ENCODE measurements at places on chromosomes 5 and 9.

DNA sequence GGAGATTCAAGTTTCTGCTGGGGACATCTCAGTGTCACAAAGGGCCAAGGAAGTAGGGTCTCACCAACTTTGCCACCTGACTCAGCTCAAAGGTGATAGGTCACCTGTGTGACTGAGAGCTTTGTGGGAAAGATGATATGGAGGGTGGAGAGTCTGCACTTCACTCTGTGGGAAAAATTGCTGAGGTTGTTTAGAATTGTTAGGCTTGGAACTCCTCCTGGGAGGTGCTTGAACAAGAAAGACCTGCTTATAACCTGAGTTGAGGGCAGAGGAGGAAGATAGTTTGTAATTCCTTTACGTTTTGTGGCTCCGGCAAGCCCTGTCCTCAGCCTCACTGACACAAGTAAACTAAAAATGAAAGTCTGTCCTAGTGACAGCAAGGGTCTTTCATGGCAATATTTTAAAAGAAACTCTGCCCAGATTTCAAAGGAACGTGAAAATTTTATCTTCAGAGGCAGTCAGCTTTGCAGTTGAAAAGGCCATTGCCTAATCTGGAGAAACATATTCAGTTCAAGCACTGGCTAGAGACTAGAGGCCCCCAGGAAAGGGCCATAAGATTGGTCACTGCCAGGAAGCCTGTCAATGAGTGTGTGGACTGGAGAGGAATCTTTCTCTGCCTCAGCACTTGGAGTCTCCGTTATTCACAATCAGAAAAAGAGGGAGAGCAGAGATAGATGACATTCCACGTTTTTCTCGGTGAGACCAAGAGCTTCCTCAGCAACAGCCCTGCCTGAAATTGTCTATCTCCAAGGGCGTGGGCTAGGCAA, 23.2 kb downstream of the PCDHAC2 start:
- no peaks in the 10 kb centered on the region for H3K36me3 ChIP-seq
- peak overlapping the region; percentile 6 for H3K27ac ChIP-seq
- no peaks in the 10 kb centered on the region for H3K27me3 ChIP-seq
- peaks cover 37% of the 10 kb centered on the region for H3K4me1 ChIP-seq

- H3K4me1 ChIP-seq = peaks cover 5% of the 10 kb centered on the region
- DNase-seq = no peak
- peaks cover 56% of the 10 kb centered on the region for H3K36me3 ChIP-seq
- H3K27me3 ChIP-seq = peaks cover 36% of the 10 kb centered on the region
- H3K4me3 ChIP-seq = no peak overlapping the region
Measured at GRCh38 chr5:178572617-178573016, 17.6 kb downstream of the COL23A1 start.

- H3K27me3 ChIP-seq = no peaks in the 10 kb centered on the region
- H3K4me3 ChIP-seq = no peak overlapping the region
- peaks cover 4% of the 10 kb centered on the region for H3K4me1 ChIP-seq
- no peaks in the 10 kb centered on the region for H3K36me3 ChIP-seq
- no peak overlapping the region for H3K27ac ChIP-seq
Measured at GRCh38 chr9:71830153-71830552, 61.8 kb upstream of the CEMIP2 start.

DNA sequence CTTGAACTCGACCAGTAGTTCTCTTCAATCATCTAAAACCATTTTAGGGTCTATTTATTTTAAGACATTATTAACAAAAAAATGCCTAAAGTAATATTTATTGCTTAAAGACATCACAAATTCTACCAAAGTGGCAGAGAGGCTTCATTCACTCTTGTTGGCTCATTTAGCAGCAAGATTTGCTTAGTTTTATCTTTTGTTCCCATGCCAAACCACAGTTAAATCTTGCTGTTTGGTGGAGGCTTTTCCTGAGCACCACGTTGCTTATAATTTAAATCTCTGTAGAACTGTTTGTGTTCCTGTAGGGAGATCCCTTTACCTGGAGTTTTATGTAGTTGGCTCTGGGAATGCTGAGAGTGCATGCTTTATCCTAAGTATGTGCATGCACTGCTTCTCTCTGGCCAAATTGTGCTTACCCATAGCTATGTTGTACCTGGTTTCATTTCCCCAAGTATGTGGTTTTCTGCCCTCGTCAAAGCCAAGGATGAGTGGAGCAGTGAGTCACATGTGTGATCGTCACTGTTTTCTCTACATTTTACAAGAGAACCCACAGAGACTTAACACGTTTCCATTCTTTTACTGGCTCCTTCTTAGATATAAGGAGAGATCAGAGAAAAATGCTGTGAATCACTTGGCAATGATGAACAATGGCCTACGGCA, 42.1 kb upstream of the MAST4 start:
- peaks cover 4% of the 10 kb centered on the region for H3K36me3 ChIP-seq
- H3K27ac ChIP-seq = no peak overlapping the region
- DNase-seq = no peak
- no peak overlapping the region for H3K4me3 ChIP-seq

DNA sequence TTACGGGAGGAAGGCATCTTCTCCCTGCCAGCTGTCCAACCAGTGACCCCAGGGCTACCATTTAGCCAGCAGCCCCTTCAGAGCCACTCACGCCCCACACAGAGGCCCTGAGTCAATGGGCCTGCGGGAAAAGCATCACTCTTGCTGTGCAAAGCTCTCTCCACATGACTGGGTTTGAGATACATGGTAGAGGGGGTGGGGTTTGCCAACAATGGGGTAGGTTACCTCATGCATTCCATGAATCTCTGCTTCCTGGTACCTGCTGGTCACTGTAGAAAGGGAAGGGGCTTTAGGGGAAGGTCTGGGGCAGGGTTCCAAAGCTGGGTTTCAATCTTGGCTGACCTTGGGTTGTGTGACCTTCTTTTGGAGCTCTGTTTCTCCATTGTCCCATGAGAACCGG, 22.9 kb upstream of the TTLL11 start:
- peaks cover 30% of the 10 kb centered on the region for H3K27me3 ChIP-seq
- H3K4me3 ChIP-seq = no peak overlapping the region
- no peaks in the 10 kb centered on the region for H3K4me1 ChIP-seq
- no peak for DNase-seq
- no peak overlapping the region for H3K27ac ChIP-seq

DNA sequence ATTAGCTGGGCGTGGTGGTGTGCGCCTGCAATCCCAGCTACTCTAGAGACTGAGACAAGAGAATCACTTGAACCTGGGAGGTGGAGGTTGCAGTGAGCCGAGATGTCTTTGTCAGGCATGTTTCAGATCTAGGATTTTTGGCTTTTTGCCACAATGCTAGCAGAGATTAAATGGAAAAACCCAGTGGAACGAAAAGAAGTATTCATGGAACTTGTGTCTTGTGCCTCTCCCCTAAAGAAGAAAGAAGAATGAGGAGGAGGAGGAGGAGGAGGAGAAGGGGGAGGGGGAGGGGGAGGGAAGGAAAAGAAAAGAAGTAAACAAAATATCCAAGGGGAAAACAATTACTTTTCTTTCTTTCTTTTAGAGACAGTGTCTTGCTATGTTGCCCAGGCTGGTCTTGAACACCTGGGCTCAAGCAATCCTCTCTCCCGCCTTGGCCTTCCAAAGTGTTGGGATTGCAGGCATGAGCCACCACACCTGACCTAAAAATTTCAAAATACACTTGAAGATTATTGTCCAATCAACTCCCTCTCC, 106.0 kb downstream of the ARRDC3 start:
- no peak overlapping the region for H3K27ac ChIP-seq
- H3K4me3 ChIP-seq = no peak overlapping the region
- H3K4me1 ChIP-seq = peaks cover 27% of the 10 kb centered on the region
- no peaks in the 10 kb centered on the region for H3K36me3 ChIP-seq

DNA sequence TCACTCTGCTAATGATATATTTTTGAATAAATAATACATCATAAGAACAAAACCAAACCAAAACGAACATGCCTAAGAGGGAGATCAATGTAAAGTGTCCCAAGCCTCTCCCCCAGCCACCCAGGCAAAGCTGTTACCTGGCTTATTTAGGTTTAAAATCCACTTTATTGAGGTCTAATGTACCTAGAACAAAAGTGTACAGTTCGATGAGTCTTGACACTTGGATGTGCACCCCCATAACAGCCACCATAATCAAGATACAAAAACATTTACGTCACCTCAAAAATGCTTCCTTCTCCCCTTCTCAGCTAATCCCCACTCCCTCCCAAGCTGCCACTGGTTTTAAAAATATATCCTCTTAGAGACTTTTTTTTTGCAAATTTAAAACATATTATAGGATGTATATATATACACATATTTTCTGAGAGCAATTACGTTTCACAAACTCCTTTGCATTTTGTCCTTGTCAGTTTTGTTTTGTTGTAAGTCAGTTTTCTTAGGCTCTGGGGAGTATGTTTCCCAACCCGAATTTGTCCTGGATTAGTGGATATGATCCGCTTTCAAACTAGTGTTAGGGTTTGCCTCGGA, 8.3 kb upstream of the NKX2-5 start:
- DNase-seq = no peak
- no peaks in the 10 kb centered on the region for H3K36me3 ChIP-seq
- peaks cover 24% of the 10 kb centered on the region for H3K4me1 ChIP-seq
- H3K4me3 ChIP-seq = peak overlapping the region; percentile 58

GRCh38 chr9:119722384-119722783, 353.1 kb upstream of the BRINP1 start:
- no peak overlapping the region for H3K4me3 ChIP-seq
- peaks cover 4% of the 10 kb centered on the region for H3K27me3 ChIP-seq
- H3K36me3 ChIP-seq = no peaks in the 10 kb centered on the region
- no peak overlapping the region for H3K27ac ChIP-seq
- no peaks in the 10 kb centered on the region for H3K4me1 ChIP-seq

GRCh38 chr5:161312882-161313281, 233.6 kb downstream of the GABRB2 start:
- peaks cover 4% of the 10 kb centered on the region for H3K27me3 ChIP-seq
- no peak for DNase-seq
- no peaks in the 10 kb centered on the region for H3K4me1 ChIP-seq
- no peak overlapping the region for H3K4me3 ChIP-seq
- H3K36me3 ChIP-seq = no peaks in the 10 kb centered on the region
- H3K27ac ChIP-seq = no peak overlapping the region

DNA sequence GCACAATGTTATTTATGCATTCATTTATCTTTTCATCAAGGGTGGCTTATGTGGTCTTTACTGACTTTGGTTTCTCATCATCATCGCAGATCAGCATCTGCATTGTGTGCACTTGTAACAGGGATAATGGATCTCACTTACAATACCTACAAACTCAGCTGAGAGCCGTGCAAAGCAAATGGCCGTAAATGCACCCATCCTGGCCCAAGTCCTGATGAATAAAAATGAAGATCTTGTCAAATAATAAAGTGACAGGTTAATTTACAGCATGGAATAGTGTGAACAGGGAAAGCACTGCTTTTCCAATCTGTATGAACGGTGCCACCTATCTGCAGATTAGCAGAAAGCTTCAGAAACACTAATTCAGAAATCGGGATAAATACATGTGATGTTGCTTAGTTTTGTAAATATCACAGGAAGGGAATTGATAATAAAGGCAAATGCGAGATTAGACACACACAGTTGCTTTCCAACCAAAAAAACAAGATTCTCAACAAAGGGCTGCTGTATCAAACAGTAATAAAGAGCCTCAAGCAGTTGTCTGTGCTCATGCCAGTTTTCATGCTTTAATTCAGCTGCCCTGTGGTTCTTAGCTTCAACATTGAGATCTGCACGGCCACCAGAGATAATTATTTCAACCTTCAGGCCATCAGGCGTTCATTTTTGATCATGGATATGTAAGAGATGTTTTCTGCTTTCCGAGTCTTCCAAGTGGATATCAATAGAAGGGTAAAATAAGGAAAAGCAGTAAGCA, 153.4 kb upstream of the POU5F2 start:
- no peaks in the 10 kb centered on the region for H3K27me3 ChIP-seq
- H3K4me1 ChIP-seq = peaks cover 45% of the 10 kb centered on the region
- H3K4me3 ChIP-seq = no peak overlapping the region
- no peak overlapping the region for H3K27ac ChIP-seq
- no peaks in the 10 kb centered on the region for H3K36me3 ChIP-seq
- DNase-seq = no peak

GRCh38 chr9:114272739-114273431, 50.0 kb upstream of the ORM1 start:
- peak overlapping the region; percentile 79 for H3K27ac ChIP-seq
- no peaks in the 10 kb centered on the region for H3K27me3 ChIP-seq
- no peak overlapping the region for H3K4me3 ChIP-seq

DNA sequence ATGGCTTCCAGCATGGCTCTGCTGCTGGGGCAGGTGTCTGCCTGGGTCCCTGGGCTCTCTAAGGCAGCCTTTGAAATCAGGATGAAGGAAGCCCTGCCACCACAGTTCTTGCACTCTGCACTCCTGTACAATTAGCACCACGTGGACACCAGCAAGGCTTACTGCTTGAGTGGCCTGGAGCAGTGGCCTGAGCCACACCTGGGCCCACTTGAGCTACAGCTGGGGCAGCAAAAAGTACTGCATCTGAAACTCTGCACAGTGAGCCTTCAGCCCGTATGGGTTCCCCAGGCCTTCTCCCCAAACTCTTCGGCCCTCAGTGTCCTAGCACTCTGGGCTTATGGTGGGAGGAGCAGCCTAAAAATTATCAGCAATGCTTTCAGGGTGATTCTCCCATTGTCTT, 8.0 kb upstream of the INIP start:
- H3K27ac ChIP-seq = no peak overlapping the region
- no peaks in the 10 kb centered on the region for H3K36me3 ChIP-seq
- no peak overlapping the region for H3K4me3 ChIP-seq
- no peak for DNase-seq
- H3K4me1 ChIP-seq = no peaks in the 10 kb centered on the region
- peaks cover 8% of the 10 kb centered on the region for H3K27me3 ChIP-seq

DNA sequence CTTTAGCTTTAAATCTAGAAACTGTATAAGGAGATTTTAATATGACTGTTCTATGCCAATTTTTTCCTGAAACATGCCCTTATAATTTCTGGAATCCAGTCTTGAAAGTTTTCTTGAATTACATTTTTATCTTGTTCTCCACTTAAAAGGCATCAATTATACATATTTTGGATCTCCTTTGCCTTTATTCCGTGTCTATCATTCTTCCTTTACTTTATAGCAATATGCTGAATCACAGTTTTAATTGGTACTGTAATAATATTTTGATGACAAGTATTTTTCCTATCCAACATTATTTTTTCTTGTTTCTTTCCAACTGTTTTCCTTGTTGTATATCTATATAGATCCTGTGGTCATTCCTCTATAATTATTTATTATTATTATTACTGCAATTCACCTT, 361.2 kb downstream of the PIK3R1 start:
- H3K4me1 ChIP-seq = no peaks in the 10 kb centered on the region
- H3K36me3 ChIP-seq = peaks cover 20% of the 10 kb centered on the region
- H3K4me3 ChIP-seq = no peak overlapping the region
- no peak overlapping the region for H3K27ac ChIP-seq
- H3K27me3 ChIP-seq = peaks cover 5% of the 10 kb centered on the region

GRCh38 chr5:136070486-136071285, 41.9 kb downstream of the TGFBI start:
- no peak for DNase-seq
- no peak overlapping the region for H3K4me3 ChIP-seq

- H3K4me1 ChIP-seq = peaks cover 28% of the 10 kb centered on the region
- H3K36me3 ChIP-seq = no peaks in the 10 kb centered on the region
- DNase-seq = no peak
- no peak overlapping the region for H3K4me3 ChIP-seq
Measured at GRCh38 chr9:2489838-2490314, 131.7 kb upstream of the VLDLR start.

GRCh38 chr5:39570403-39571027, 145.7 kb upstream of the DAB2 start:
- H3K27me3 ChIP-seq = no peaks in the 10 kb centered on the region
- no peak overlapping the region for H3K27ac ChIP-seq
- H3K4me1 ChIP-seq = peaks cover 7% of the 10 kb centered on the region
- DNase-seq = no peak
- no peak overlapping the region for H3K4me3 ChIP-seq

GRCh38 chr9:28073270-28073669, 500.0 kb upstream of the C9orf72 start:
- no peaks in the 10 kb centered on the region for H3K27me3 ChIP-seq
- H3K27ac ChIP-seq = no peak overlapping the region
- no peaks in the 10 kb centered on the region for H3K36me3 ChIP-seq
- peak; percentile 40 for DNase-seq
- no peak overlapping the region for H3K4me3 ChIP-seq

Measured in nephron progenitor cell (in vitro differentiated cells).